ENCODE measurements at places on chromosomes 16 and 17.
A peak's percentile ranks its signal among the peaks of the same experiment; 100 is the strongest.

DNA sequence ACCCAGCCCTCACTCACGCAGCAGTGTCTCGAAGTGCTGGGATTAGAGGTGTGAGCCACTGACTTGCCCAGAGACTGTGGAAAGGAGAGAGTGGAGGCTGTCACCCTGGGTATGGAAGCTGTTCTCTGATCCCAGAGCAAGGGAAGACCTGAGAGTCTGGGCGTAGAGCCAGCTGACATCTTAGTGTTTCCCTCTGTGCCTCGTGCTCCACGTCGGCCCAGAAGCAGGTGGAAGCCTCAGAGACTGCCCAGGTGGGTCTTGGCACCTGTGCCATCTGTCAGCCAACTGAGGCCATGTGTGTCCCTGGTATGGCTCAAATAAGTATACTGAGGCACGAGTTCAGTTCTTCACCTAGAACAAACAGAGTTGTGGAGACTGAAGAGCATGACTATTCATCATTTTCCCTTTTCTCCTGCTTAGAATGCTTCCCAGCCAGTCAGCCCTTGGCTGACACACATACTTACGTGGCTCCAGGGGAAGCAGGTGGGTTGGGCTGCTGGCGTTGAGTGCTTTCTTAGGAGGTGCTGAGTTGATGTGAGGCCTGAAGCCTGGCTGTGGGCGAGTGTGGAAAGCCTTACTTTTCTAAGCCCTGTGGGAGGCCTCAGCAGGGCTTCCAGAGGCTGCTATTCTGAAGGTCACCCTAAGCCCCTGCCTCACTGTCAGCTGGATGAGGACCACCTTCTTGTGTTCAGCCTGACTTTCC, 8.1 kb downstream of the CTRL start:
- peak; percentile 7 for DNase-seq

GRCh38 chr17:78892520-78892919, 10.5 kb downstream of the CEP295NL start:
- peak; percentile 60 for DNase-seq

DNA sequence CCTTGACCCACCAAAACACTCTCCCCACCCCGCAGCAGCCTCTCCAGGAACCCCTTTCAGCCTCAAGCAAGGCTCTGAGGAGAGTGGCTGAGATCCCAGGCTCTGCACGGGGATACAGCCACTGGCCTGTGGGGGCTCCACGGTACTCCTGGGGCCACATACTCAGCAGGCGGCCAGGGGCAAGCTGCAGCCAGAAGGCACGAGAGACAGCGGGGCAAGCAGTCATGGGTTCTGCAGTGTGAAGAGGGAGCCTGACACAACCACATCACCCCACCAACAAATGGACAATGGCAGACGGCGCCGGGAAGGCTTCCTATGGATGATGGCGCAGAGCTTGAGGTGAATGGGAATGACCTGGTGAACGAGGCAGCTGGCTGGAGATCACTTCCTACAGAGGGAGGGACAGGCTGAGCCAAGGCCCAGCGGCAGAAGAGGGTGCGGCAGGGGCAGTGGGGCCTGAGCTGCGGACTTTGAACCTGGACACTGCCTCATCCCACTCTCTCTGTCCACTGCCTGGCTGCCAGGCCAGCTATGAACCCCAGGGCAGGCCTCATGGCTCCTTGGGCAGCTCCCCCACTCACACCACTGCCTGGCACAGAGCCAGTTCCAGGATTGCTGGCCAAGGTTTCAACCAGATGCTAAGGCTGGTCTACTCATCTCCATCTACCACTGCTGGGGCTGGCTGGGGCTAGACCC, 10.8 kb upstream of the BCAR1 start:
- DNase-seq: no peak

- DNase-seq: no peak
Observed at GRCh38 chr17:17929655-17930380, 42.4 kb downstream of the TOM1L2 start.

GRCh38 chr16:22312897-22313781, 15.9 kb downstream of the POLR3E start:
- DNase-seq: no peak

GRCh38 chr16:81551151-81551808, 106.7 kb downstream of the CMIP start:
- no peak for DNase-seq

DNA sequence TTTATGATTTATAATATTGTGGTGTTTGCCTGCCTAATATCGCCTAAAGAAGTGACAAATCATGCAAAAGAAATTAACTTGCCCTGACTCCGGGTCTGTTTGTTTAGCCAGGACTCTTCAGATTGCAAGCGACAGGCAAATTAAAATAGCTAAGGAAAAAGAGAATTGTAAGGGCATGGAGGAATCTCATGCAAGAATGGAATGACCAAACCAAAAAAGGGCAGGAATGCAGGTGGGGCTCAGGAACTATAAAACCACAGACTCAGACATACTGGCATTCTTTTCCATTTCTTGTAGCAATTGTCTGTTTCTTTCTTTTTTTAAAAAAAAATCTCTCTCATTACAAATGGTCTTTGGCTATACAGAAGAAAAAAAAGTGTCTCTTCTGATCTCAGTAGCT, 188.1 kb upstream of the XYLT1 start:
- no peak for DNase-seq

DNA sequence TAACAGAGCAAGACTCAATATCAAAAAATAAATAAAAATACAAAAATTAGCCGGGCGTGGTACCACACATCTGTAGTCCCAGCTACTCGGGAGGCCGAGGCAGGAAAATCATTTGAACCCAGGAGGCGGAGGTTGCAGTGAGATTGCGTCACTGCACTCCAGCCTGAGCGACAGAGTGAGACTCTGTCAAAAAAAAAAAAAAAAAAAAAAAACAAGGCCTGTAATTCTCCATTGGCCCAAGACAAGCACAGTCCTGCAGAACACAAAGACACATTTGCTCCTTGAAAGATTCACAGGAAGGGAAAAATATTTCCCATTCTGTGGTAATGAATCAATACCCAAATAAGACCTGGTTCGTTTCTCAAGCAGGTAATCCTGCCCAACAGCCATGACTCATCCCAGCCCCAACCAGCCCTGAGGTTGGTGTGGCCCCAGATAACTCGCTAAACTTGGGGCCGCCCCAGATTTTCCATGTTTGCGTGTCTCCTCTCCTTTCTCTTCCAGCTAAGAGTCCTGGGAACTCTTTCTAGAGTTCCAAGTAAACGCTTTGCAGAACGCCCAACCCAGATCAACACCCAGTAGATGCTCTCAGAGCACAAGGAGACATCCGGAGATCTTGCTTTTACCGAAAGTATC, 40.3 kb upstream of the SNN start:
- DNase-seq: no peak

- DNase-seq: no peak
Observed at GRCh38 chr17:55219934-55220333, 44.8 kb upstream of the HLF start.

Measured in BE2C (cell line).